ENCODE measurements at places on chromosomes 16 and 17. TPM values are rescaled to one million over a fixed set of nuclear protein-coding genes. Genes with fewer than 3 reads are reported as not detected.

The UTS2R gene
- not detected for total RNA-seq

DNA sequence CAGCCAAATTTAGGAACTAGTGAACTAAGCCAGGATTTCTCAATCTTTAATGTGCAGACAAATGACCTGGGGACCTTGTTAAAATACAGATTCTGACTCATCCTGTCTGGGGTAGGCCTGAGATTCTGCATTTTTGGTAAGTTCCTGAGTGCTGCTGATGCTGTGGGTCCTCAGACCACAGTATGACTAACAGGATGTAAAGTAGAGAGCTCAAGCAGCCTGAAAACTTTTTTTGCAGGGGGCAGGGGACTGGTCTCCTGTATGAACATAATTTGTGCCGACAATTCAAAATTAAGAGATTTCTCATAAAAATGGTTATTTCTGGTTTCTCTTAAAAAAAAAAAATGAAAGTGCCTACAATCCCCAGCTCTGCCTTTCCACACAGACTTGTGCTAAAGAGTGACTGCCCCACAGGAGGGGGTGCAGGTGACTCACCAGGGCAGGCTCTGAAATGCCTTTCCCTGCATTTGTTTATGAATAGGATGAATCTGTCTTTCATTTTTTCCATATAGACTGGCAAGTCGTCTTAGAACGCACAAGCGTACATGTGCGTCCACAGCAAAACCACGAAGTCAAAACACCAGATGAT is 271.5 kb downstream of the PHKB start:
- no peaks in the 10 kb centered on the region for H3K36me3 ChIP-seq
- H3K4me3 ChIP-seq: no peak overlapping the region
- peaks cover 3% of the 10 kb centered on the region for H3K4me1 ChIP-seq
- no peaks in the 10 kb centered on the region for H3K27me3 ChIP-seq
- H3K27ac ChIP-seq: no peak overlapping the region

DNA sequence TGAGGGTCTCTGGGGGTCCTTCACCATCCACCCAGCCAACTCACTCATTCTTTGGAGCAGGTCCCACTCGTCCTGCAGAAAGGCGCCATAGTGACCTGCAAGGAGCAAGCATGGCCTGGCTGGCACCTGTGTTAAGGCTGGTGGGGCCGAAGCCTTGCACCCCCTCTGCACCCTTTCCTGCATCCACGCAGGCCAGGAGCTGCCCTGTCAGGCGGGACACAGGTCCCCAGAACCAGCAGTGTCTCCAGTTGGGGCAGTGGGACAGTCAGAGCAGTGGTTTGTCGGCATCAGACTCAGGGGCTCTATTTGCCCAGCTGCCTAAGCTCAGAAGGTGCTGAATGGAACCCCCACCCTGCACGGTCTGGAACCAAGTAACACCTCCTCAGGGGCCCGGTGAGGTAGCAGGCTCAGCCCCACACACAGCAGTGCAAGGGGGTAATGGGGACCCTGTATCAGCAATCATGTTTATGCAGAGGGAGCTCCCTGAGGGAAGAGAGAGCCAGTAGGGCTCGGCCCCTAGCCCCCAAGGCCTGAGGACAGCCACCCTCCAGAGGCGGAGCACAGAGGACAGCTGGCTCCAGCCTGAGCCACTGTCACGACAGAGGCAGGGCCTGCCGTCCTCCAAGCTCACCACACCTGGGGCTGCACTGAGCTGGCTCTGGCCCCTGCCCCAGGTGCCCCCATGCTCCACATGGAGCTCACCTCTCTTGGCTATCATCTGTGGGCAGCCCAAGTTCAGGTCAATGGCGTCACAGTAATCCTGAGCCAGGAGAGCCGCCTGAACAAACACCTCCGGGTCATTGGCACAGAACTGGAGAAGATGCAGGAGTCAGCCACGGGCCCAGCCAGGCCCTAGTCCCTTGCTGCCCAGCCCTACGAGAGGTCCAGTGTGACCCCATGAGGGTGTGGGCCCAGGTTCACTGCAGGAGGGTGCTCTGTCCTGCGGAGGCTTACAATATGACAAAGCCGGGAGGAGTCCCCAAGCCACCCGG is 1.9 kb downstream of the DUS1L start:
- DNase-seq: no peak
- H3K4me3 ChIP-seq: peak overlapping the region; percentile 82
- H3K27me3 ChIP-seq: no peaks in the 10 kb centered on the region

- no peaks in the 10 kb centered on the region for H3K36me3 ChIP-seq
- no peak overlapping the region for H3K4me3 ChIP-seq
- H3K27ac ChIP-seq: no peak overlapping the region
- H3K27me3 ChIP-seq: no peaks in the 10 kb centered on the region
- H3K4me1 ChIP-seq: peaks cover 7% of the 10 kb centered on the region
Observed at GRCh38 chr16:24520983-24521382, 18.4 kb upstream of the RBBP6 start.

- peak overlapping the region; percentile 60 for H3K4me3 ChIP-seq
- peaks cover 5% of the 10 kb centered on the region for H3K4me1 ChIP-seq
- H3K36me3 ChIP-seq: no peaks in the 10 kb centered on the region
- H3K27me3 ChIP-seq: no peaks in the 10 kb centered on the region
- H3K27ac ChIP-seq: no peak overlapping the region
Observed at GRCh38 chr16:88118376-88118775, 167.1 kb downstream of the BANP start.

The CD300LB gene
- total RNA-seq: not detected

GRCh38 chr16:70685938-70686375 is at the start of gene MTSS2:
MTSS2 (minus strand) TSS chr16:70686053; CDS start chr16:70685791, 262 bp downstream.
- peak within 1 kb of the TSS; percentile 32 for H3K27ac ChIP-seq
- peaks cover 4% of the 10 kb centered on the region for H3K4me1 ChIP-seq
- peak; percentile 93 for DNase-seq
- H3K27me3 ChIP-seq: no peaks in the 10 kb centered on the region
- no peaks in the 10 kb centered on the region for H3K36me3 ChIP-seq
- H3K4me3 ChIP-seq: peak within 1 kb of the TSS; percentile 81

DNA sequence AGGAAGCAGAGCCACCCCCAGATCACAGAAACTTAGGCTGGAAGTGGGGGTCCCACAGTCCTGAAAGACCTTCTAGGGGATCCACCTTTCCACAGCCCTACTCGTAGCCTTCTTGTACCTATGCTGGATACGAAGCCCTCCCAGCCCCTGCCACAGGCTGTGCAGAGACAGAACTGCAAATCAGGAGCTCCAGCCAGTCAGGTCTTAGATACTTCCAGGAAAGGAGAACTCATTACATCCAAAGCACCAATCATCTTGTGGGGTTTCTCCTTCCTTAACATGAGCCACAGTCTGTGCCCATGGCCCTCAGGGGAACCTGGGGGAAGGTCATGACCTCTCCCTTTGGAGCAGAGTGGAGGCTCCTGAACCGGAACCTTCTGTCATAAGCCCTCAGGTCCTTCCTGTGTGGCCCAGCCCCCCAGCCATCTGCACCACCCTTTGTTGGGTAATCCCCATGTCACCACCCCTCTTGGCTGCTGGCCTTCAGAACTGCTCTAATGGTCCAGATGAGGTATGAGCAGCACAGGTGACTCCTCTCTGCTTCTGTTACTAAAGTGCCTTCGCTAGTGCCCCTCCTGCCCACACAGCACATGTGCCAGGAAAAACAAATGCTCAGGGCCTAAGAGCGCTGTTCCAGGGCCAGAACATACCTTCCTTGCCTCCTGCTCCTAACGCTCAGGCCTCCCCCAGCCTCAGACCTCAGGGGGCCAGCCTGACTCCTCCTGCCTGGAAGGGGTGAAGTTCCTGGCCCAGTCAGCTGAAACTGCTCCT is 14.6 kb downstream of the SRCIN1 start:
- DNase-seq: no peak
- no peaks in the 10 kb centered on the region for H3K4me1 ChIP-seq
- no peaks in the 10 kb centered on the region for H3K27me3 ChIP-seq
- peak overlapping the region; percentile 19 for H3K27ac ChIP-seq
- H3K36me3 ChIP-seq: no peaks in the 10 kb centered on the region
- no peak overlapping the region for H3K4me3 ChIP-seq

DNA sequence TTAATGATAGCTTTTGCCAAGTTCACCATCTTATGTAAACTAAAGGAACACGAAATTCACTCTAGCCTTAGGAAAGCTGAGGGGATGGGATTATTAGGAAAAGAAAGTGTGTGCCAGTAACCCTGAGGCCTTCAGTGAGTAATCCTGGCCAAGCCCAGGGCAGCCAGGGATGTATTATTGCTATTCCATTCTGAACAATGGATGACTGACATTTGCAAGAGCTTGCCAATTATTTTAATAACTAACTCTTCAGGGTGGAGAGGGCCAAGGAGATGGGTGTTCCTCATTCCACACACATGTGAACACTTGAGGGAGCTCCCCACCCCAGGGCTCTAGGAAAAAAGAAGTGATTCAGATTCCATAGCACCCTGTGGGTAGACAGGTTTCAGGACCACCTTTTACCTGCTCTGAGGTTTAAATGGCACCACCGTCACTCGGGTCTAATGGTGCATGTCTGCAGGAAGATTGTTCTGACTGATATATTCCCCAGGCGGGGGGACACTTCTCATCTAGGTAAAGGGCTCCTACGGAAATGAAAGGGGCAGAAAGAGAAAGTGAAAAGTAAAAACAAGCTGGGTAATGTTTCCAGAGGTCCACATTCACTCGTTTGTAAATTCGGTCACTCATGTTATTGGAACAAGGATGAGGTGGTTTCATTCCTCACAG is 41.5 kb downstream of the TK2 start:
- peak overlapping the region; percentile 4 for H3K27ac ChIP-seq
- H3K4me1 ChIP-seq: no peaks in the 10 kb centered on the region
- H3K4me3 ChIP-seq: no peak overlapping the region
- H3K27me3 ChIP-seq: no peaks in the 10 kb centered on the region
- no peak for DNase-seq
- no peaks in the 10 kb centered on the region for H3K36me3 ChIP-seq

DNA sequence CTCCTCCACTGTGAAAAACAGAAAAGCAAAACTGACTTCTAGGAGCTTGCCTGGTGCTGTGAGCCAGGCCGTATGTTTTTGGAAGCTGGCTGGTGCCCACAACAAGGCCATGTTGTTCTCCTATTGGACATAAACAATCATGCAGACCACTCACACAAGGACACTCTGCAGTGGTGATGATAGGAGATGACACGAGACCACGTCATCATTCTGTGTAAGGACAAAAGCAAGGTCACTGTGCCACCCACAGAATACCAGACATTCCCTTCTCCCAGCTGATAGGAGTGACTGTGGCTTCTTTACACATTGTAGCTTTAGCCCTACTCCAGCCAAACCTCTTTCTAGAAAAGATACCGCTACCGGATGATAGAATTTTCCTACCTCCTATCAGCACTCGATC is 47.7 kb upstream of the LCMT1 start:
- no peak for DNase-seq
- peaks cover 6% of the 10 kb centered on the region for H3K27me3 ChIP-seq
- no peaks in the 10 kb centered on the region for H3K36me3 ChIP-seq
- H3K27ac ChIP-seq: no peak overlapping the region

The HOXB9 gene
- total RNA-seq: not detected

- H3K4me1 ChIP-seq: peaks cover 4% of the 10 kb centered on the region
- H3K36me3 ChIP-seq: no peaks in the 10 kb centered on the region
- no peak overlapping the region for H3K27ac ChIP-seq
- H3K27me3 ChIP-seq: peaks cover 58% of the 10 kb centered on the region
Observed at GRCh38 chr17:42183741-42184711, 1.2 kb downstream of the HCRT start.

All from endodermal cell (in vitro differentiated cells).